ENCODE measurements at places on chromosomes 1 and 21.

GRCh38 chr1:77394166-77394565, 112.3 kb downstream of the AK5 start:
- DNase-seq, result no peak

DNA sequence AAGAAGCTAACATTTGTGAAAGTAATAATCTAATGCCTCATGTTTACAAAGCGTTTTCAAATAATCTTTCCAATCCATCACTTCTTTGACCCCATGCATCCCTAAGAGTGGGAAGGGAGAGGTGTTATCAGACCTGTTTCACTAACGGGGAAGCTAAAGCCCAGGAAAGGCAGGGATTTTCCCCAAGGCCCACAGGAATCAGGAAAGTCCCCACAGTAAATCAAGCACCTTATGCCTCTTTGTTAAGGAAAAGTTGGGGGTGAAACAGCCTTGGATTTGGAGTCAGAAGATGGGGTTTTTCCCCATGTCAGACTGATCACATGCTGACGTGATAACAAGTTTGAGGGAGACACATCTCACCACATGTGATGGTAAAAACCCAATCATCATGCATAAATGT, 20.0 kb upstream of the ANGPTL7 start:
- no peak for DNase-seq

DNA sequence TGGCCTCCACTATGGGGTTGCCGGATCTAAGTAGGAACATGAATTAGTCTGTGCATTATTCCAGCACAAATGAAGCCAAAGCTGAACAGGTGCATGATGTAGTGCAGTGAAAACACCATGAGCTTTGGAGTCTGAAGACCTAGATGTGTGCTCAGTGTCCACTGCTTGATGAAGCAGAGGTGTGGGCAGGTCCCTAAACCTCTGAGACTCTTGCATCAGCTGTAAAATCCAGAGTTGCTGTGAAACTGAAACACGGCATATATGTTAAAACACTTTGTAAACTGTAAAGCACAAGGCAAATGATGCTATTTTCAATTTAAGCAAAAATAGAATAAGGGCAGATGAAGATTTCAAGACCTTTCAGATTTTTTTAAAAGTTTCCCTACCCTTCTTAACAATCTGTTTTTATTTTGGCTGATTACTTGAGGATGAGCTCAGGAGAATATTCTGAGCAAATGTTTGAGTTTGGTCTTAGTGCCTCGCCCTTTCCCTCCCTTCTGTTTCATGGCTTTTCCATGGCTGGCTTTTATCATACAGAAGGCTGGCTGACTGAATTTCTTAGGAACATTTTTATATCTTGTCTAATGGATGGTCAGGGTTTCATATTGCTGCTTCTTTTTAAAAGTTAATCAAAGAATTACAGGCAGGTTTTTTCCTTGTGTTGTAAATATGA, 221.8 kb downstream of the NTNG1 start:
- DNase-seq, result no peak

GRCh38 chr21:17066006-17066405, 446.8 kb upstream of the CXADR start:
- DNase-seq, result no peak

GRCh38 chr1:36559061-36559460, 76.3 kb upstream of the CSF3R start:
- DNase-seq, result no peak

- DNase-seq, result no peak
Observed at GRCh38 chr1:200184196-200184595, 156.7 kb downstream of the NR5A2 start.

- DNase-seq, result no peak
Observed at GRCh38 chr1:2479618-2480017, 3.5 kb downstream of the PLCH2 start.
